Stimulated activated effector memory CD8-positive, alpha-beta T cell treated with anti-CD3 and anti-CD28 coated beads, Interleukin-12 subunit alpha, Interleukin-12 subunit beta, amount 100 ng/mL, for 72 hours (primary cell): ENCODE measurements at places on chromosomes 2 and 18.

DNA sequence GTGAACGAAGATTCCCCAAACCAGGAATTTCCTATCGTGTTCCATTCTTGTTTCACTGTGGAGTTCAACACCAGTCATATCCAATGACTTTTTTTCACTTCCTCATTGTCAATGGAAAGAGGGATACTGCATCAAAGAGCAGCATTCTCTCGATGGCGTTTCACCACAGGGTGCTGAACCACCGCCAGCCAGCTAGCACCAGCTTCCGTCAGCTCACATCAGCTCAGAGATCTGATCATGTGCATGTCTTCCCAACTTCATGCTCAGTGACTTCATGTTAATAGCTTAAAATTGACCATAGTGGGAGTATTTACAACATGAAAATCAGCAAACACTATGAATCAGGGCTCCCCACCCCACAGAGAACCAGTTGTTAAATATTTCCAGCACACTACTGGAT is 359.9 kb downstream of the TNS1 start:
- DNase-seq: no peak

DNA sequence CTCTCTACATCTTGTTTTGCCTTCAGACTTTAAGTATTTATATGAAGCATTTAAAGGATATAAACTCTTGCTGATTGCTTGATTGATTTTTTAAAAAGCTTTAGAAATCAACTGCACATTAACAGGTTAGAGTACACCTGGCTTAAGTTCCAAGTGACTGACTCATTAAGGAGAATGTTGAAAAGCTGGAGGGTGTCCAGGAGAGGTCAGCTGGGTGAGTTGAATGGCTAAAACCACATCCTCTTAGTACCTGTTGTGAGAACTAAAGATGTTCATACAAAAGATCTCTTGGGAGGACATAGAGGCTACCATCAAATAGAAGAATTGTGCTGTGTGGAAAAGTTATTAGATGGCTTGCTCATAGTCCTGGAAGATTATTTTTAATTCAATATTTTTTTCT is 206.8 kb downstream of the TXNL1 start:
- no peak for DNase-seq

- no peak for DNase-seq
Measured at GRCh38 chr18:79427368-79428225, 31.9 kb downstream of the NFATC1 start.

GRCh38 chr2:45813003-45813941 is 161.8 kb downstream of the PRKCE start:
- DNase-seq: no peak

DNA sequence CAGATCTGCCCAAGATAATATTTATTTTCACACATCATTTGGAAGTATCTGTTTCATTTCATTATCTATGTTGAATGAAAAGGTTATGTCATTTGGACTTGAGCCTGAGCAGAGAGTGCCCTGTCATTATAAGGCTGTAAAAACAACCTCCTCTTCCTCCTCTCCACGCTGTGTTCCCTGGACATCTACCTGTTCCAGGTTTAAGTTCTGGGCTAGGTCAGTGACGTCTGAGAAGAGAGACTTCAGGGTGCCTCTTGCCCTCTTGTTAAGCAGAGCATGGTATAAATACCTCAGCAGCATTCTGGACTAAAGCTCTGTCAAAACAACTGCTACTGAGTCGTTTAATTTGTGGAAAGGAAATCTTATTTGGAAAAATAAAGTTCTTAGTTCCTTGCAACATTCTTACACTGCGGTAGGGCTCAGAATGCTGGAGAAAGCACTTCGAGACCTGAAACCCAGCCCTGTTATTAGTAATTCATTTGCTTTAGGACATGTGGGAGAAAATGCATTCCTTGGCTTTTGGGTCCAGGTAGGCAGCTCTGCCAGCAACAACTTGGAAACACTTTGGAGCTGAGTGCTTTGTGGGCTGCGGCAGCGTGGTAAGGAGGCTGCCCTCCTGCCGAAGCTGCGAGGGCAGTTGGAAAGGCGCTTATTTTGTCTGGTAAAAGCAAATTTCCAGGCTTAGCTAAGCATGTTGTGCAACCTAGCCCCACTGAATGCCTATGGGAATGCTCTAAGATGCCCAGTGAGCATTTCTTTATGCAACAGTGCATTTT is 91.8 kb upstream of the NEDD4L start:
- no peak for DNase-seq

DNA sequence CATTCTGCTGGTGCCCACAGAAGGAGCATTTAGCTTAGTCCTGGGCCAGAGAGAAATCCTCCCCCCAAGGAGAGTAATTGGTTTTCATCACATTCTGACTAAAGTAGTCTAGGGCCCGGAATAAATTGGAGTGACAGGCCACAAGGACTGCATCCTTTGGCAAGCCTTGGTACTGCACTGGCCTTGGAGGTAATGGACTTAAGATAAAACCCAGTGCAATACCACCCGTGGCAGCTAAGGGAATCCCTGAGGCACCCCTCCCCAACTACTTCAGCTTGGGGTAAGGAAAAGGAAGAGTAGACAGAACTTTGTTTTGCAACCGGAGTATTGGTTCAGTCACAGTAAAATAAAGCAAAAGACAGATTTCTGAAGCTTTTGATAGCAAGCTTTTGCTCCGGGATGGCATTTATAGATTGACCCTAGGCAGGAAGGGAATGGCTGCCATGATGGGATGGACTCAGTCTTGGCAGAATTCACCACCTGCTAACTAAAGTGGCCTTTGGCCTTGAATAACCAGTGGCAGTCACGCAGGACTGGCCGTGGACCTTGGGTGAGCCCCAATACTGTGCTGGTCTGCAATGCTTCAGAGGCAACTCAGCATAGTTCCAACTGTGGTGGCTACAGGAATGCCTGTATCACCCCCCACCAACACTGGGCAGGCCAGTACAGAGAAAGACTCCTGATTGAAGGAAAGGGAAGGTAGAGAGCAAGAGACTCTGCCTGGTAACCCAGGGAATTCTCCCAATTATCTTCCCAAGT is 14.1 kb downstream of the ORC4 start:
- no peak for DNase-seq

GRCh38 chr2:99911736-99912135 is 230.7 kb downstream of the AFF3 start:
- DNase-seq: no peak

DNA sequence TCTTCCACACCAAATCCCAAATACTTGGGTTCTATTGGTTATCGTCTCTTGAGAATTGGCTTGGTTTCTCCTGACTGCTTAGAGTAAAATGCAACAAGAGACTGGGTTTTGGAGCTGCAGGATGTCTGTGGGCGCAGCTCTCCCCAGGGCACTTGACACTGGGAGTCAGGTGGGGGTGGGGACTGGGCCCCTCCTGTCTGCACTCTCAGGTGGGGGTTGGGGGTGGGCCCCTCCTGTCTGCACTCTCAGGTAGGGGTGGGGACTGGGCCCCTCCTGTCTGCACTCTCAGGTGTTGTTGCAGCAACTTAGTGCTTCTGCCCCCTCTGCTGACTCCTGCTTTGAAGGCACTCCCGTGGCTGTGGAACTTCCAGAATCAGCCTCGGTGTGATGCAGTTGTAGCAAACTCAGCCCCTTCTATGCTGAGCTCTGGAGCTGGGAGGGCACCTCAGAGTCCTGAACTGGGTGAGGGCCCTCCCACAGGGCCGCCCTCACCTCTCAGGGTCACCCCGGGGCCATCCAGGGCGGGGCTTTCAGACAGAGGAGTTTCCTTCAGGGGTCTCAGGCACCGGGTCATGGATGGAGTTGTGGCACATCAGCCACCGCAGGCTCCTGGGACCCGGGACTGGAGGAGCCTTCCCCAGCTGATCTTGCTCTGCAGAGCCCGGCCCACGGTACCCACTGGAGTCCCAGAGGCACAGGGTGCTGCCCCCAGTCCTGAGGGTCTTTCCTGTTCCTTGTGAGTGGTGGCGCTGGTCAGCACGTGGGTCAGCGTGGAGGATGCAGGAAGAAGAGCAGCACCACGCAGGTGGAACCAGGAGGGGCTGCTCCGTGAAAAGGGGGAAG is 22.9 kb upstream of the CIDEA start:
- no peak for DNase-seq

DNA sequence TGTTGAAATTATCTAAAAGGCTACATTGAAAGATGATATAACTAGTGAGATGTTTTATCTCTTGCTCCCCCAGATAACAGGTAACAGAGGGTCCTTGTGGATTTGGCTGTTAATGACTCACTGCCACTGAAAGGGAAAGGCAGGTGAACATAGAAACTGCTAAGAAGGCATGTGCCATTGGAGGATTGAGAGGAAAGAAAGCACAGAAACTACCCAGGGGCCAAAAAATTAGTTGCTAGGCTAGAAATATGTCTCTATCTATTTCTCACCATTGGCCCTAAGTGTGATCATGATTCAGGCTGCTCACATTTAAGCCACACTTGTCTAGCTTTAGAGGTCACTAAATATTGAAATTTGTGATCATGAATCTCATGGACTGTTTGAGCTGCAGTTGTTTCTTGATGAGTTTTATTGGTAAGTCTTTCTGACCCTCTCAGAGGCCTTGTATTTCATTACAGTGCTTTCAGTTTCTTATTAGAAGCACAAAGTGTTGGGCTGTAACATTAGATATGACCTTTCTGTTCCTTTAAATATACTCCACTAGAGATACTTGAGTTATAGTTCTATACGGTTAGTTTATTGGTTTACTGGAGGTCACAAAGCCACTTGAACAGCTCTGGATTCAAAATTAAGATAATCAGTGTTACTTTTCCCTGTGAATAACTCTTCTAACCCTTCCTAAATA is 26.2 kb downstream of the NAB1 start:
- no peak for DNase-seq

GRCh38 chr18:57929922-57930321 is 114.1 kb upstream of the NEDD4L start:
- DNase-seq: no peak

DNA sequence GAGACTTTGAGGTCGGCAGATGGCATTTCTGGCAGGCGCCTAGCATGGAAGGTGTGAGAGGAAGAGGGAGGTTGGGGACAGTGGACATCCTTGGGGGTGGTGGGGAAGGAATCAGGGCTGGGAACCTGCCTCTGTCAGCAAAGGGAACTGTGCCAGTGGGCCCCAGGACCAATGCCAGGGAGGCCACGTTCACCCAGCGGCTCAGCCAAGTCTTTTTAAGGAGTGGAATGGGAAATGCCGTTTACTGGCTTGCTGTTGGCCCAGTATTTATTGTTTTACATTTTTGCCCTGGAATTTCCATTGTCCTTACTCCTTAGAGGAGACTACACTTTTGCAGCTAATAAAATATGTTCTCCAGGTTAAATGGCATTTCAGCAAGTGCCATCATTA is 135.2 kb downstream of the MCFD2 start:
- DNase-seq: no peak

DNA sequence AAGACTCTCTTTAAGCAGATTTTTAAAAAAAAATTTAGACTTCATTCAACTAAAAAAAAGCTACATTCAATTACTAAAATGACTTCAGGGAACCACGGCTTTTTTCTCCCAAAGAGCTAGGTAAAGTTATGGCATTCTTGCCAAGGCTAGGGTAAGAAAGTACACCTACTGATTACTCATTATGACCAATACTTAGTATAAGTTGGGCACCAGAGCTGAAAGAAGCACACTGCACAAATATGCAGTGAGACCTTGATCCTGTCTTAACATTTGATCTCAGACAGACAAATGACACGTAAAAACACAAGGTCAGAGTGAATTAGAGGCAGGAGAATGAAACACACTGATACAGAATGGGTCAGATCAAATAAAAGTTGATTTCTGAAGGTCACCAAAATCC is 88.7 kb downstream of the THADA start:
- DNase-seq: no peak

- DNase-seq: no peak
Measured at GRCh38 chr2:122300758-122301157, 545.3 kb downstream of the TSN start.

GRCh38 chr18:57768537-57769326 is 34.4 kb downstream of the ATP8B1 start:
- DNase-seq: no peak

DNA sequence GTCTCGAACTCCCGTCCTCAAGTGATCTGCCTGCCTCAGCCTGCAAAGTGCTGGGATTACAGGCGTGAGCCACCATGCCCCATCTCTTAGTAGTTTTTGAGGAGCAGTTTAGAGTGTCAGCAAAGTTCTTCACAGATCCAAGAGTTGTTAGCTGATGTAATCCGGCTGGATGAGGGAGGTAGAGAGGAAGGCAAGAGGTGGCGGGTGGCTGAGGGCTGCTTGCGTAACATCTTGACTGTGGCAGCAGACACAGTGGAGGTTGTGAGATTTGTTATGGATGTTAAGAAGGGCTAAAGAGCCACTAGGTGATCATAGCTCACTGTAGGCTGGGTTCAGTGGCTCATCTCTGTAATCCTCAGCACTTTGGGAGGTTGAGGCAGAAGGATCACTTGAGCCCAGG is 19.5 kb upstream of the FAM136A start:
- no peak for DNase-seq

DNA sequence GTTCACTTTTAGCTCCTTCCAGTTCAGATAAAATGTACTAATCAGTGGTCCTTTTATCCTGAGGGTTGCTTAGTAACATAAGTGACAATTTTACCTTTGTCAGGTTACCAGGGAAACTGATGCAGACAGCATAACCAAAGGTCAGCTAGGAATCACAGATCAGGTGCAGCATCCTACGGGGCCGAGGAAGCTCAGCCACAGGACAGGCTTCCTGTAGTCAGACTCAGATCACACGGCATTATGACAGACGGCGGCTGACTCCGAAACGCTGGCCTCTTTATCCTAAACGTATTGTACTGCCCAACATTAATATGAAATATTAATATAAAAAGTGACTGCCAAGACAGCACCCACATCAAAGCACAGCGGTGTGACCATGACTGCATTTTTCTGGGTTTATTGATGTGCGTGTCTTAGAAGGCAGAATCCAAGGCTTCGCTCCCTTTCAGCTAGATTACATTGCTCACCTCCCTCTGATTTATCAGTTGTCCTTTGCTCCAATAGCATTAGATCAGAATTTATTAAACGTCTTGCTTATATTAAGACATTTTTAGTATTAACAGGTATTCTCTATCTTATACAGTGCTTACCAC is 444.5 kb downstream of the CMPK2 start:
- no peak for DNase-seq

DNA sequence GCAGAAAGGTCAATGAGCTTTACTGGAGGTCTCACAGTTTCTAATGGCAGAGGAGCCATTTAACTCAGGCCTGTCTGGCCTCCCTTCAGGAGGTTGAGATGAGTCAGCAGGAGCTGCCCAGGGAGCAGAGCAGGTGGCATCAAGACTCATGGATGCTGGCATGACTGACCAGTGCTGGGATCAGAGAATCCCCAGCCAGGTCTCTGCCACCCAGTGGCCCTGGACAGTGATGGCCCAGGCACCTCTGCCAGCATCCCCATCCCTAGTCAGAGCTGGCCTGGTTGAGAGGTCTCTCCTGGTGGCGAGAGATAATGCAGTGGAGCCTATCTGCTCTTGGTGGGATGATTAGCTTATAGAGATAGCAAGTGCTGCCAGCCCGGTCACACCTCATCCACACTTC is 43.1 kb downstream of the GYPC start:
- no peak for DNase-seq

GRCh38 chr18:40250236-40250635 is 1704.8 kb upstream of the PIK3C3 start:
- DNase-seq: no peak
